ENCODE measurements at places on chromosomes 13 and 19.

GRCh38 chr19:45419396-45419795, 4.3 kb downstream of the ERCC1 start:
- DNase-seq = no peak

DNA sequence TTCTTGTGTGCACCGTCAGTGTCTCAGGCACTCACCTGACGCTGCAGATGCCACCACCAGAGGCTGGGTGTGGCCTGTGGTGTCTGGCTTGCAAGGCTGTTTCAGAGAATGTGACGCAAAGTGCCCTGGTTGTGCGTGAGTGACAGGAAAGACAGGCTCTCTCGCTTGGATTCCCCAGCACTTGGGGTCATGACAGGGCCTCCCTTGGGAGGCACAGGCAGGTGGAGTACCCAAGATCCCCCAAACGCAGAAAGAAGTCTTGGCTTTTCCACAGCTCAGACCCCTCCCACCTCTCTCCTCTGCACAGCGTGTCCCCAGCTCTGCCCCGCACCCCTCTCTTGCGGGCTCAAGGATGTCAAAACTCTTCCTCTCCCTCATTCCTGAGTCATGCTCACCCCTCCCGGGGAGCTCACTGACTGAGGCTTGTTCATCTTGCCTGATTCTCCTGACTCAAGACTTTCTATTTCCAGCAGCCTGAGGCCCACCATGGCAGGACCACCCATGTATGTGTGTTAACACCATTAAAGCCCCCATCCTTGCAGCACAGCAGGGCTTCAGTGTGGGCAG, 21.0 kb downstream of the DHX34 start:
- no peak for DNase-seq

DNA sequence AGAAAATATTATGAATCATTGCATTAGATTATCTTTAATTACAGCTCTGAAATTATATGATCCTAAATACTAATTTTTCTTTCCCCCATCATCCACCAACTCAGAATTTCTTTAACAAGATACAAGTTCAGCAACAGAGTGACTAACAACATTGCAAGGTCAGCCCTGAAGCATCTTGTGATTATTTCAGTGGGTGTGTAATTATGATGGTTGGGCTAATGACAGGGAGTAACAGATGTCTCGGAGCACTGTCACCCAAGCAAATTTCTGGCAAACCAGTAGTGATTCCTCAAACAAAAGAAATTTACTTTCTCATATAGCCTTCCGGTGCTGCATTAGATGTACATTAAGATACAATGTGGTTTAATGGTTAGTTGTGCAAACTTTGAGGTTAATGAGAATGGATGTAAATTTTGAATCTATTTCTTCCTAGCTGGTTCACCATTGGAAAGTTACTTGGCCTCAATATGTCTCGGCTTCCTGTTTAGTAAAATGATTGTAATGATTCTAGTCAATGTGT, 238.9 kb downstream of the ITGBL1 start:
- no peak for DNase-seq

GRCh38 chr19:18660939-18661670, 22.4 kb upstream of the CRTC1 start:
- no peak for DNase-seq

GRCh38 chr13:46908501-46908900, 11.6 kb upstream of the HTR2A start:
- no peak for DNase-seq

DNA sequence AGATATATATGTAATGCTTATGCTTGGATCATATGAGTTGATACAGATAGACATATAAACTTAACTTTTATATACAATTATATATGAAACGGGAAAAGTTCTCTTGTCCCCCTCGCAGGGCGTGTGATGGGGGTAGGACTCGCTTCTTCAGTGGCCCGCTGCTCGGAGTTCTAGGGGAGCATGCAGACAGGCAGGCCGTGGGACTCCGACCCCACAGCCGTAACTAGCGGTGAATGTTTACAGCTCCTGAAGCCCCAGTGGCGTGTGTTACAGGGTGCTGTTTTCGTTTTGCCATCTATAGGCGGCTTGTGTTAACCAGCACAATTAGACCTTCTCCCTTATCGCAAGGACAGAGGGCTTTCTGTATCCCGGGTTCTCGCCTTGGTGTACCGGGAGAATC, 1899.8 kb downstream of the PCDH9 start:
- no peak for DNase-seq

GRCh38 chr13:55087085-55087484, 2053.6 kb upstream of the PRR20A start:
- no peak for DNase-seq

GRCh38 chr19:46724468-46724867, 7.6 kb upstream of the PRKD2 start:
- DNase-seq = no peak

- no peak for DNase-seq
These were observed 326.0 kb downstream of the GPC6 start for GRCh38 chr13:93552596-93552995.

DNA sequence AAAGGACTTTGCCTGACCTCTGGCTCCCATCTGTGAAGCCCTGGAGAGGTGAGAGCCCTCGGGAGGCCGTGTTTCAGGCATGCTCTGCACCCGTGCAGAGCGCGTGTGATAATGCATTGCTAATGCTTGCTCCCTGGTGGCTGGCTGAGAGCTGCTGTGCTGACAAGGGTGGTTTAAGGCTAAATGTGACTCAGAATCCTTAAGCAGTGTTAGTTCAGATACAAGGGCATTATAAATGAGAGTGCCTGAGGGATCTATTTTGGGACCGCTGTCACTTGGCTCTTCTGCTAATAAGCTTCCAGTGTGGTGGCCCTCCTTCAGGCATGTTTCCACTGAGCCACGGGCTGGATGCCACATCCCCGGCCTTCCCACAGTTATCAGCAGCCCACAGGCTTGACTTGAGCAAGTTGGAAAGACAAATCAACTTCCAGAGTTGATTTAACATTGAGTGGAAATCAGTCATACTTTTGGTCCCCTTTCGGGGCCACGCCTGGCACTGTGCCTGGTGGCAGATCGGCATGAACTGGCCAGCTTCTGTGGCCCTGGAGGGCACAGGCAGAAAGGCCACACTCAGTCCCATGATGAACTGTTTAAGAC, 17.0 kb downstream of the ALOX5AP start:
- no peak for DNase-seq

DNA sequence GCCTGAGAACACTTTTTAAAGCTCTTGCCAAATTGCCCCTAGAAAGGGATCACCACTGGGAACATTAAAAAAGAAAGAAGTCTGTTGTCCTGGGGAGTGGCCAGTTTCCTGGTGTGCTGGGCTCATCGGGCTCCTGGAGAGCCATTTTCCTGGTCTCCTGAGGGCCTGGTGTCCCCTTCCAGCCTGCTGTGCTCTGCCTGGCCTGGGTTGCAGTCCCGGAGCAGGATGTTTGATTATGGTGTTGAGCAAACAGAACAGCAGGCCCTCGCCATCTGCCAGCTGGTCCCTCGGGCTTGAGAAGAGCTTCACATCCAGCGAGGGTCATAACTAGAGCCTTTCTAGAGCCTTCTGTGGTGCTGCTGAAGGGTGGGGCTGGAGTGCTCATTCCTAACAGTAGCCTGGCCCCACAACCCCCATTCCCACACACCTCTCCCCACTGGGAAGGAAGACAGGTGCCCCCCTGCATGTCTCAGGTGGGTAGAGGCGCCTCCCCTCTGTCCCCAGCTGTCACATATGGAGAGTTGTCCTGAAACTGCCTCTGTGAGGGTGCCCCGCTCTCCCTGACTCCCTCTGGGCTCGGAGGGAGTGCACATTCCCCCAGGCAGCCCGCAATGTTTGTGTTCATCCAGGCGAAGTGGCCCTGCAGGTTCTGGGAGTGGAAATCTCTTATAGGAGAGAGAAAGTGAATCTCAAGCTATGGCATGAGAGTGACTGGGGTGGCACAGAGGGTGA, 151.1 kb downstream of the SIPA1L3 start:
- no peak for DNase-seq

GRCh38 chr19:54063350-54064116, at the start of gene VSTM1:
Gene VSTM1 (minus strand): TSS chr19:54063897. CDS start chr19:54063777, 120 bp downstream.
- no peak for DNase-seq

GRCh38 chr13:42807866-42808265, 26.5 kb downstream of the FAM216B start:
- DNase-seq = peak; percentile 11

GRCh38 chr13:110445722-110446574, 115.6 kb downstream of the RAB20 start:
- DNase-seq = no peak

GRCh38 chr13:50370303-50370950, 355.2 kb downstream of the KCNRG start:
- no peak for DNase-seq

- DNase-seq = no peak
These were observed 146.0 kb upstream of the KLF12 start for GRCh38 chr13:74280093-74280794.

- DNase-seq = no peak
These were observed 63.4 kb downstream of the RAP2A start for GRCh38 chr13:97497400-97497799.

GRCh38 chr13:28559636-28560259, 64.8 kb upstream of the FLT1 start:
- no peak for DNase-seq

DNA sequence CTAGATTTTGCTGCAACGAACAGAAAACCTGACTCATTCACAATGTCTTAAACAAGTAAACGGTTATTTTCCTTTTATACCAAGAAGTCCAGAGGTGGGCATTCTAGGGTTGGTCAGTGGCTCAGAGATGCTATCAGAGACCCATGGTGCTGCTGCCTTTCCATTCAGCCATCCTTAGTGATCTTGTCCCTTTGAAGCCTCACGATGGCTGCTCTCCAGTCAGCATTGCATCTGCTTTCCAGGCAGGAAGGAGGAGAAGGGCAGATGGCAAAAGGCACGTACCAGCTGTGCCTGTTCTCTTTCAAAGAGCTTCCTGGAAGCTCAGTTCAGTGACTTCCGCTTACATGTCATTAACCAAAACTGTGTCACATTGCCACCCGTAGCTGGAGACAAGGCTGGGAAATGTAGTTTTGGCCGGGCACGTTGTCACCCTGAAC, 30.1 kb downstream of the WDFY2 start:
- no peak for DNase-seq

- DNase-seq = peak; percentile 28
These were observed 946.3 kb upstream of the PCDH9 start for GRCh38 chr13:68176475-68176874.

Measured in RKO (cell line).